Activated CD4-positive, alpha-beta T cell treated with anti-CD3 and anti-CD28 coated beads for 48 hours (primary cell): ENCODE measurements at places on chromosomes 7 and 10.

DNA sequence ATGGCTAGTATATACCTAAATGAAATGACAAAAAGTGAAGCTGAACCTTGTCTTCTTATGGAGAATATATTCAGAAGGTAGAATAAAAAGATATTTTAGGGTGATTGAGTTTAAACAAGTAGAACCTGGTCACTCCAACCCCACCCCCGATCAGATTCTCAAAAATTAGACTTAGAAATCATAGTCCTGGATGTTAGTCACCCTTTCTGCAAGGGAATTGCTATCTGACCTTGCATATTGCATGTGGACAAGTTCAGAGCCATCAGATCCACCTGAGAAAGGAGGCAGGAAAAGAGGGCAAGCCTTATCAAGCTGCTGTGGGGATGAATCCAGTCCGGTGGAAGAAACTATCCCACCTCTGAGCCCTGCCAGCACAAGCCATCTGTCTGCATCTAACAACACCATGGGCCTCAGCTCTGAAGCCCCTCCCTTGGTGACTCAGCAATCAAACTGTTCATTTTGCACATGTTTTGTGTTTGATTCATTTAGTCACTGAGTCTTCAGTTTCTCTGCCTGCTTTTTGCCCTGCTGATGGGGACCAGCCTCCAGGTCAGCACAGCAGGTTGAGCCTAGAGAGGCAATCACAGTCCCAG is 727.3 kb downstream of the AUTS2 start:
- DNase-seq, result no peak

DNA sequence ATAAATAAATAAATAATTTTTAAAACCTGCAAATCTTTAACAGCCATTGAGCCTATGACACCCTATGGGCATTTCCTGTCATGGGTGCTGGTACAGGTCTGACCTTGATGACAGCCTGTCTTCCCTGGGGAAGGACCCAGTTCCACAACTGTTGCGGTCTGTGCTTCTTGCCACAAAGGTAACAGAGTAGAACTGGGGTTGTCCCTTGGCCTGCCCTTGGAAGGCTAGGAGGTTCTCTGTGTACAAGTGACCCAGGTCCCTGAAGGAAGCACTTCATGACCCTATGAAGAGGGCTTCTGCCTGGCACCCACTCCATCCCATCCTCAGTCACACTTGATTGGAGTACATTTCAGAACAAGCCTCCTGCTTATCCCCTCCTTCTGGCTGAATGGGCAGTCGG is 66.9 kb downstream of the OGDH start:
- DNase-seq, result no peak

DNA sequence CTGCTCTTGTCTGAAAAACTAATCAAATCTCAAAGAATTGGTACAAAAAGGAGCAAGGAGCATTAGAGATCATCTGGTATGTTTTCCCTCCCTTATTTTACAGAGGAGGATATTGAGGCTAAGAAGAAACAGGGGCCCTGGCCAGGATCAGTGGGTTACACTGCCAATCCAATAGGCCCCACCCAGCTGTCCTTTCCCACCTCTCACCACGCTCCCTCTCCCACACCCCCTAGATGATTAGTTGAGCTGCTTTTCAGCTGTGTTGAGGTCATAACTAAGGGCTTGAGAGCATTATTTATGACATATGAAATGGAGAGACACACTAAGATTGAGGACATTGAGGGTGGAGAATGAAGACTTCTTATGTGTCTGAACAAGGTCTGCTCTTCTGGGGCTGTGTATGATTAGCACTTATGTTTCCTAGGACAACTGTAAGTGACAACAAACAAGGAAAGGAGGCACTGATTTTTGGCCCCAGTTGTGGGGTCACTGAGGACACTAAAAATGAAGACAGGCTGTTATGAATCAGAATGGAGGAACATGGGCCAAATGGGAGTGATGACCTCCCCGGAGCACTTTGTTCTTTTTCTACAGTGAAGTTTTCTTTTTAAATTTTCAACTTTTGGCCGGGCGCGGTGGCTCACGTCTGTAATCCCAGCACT is 26.5 kb downstream of the VWA2 start:
- no peak for DNase-seq

GRCh38 chr7:22675421-22675820 is 51.6 kb upstream of the IL6 start:
- no peak for DNase-seq

DNA sequence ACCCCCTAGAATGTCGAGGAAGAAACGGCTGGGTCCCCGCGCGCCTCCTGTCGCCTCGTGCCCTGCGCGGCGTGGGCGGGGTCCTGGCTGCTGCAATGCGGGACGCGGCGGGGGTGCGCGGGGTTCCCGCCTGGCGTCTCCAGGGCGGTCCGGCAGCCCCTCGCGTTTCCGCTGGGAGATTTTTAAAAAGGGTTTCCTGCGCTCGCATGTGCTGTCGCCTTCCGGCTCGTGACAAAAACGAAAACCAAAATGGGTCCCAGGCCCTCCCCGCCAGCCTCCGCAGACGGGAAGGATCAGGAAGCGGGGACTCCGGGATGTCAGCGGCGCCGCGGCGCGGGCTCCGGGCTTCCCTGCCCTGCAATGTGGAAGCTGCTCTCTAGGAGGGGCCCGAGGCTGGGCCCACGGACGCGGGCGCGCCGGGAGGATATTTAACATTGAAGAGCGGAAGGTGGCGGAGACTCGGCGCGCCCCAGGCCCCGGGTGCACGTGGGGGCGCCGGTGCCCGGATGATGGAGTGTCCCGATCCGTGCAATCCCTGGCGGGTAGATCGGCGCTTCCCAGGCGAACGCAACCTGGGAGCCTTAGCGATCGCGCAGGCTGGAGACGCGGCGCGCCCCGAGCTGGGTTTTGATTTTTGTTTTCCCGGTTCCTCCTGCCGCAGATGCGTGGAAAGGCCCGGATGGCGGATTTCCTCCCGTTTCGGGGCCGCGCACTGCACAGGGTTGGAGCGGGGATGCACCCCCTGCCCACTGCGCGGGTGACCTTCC is 1.0 kb downstream of the PFKP start:
- DNase-seq, result peak; percentile 82

GRCh38 chr10:7515439-7515838 is 104.6 kb upstream of the SFMBT2 start:
- no peak for DNase-seq

DNA sequence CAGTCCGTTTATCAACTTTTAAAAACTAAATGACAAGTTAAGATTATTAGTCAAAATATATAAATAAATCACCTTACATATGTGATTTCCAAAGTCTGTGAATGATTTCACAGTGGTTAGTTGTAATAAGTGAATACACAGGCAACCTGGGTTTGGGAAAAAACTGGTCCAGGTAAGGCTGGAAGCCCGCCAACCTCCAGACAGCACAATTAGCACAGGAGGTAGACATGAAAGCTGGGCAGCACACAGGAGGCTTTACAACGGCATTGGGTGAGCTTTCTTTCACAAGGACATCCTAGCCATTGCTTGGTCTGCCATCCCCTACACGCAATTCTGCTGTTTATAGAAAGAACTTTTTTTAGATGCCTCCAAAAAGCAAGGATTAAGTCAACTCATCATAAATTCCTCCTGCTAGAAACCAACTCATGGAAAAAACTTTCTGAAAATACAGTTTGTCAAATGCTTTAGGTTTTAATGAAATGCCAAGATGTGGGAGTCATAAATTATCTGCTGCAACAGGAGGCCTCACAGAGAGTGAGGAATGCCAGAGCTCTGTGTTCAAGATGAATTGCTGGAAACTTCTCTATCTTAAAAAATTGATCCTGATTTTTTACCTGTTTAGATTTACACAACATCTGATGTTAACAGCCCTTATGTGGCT is 346.8 kb upstream of the NFE2L3 start:
- DNase-seq, result no peak

DNA sequence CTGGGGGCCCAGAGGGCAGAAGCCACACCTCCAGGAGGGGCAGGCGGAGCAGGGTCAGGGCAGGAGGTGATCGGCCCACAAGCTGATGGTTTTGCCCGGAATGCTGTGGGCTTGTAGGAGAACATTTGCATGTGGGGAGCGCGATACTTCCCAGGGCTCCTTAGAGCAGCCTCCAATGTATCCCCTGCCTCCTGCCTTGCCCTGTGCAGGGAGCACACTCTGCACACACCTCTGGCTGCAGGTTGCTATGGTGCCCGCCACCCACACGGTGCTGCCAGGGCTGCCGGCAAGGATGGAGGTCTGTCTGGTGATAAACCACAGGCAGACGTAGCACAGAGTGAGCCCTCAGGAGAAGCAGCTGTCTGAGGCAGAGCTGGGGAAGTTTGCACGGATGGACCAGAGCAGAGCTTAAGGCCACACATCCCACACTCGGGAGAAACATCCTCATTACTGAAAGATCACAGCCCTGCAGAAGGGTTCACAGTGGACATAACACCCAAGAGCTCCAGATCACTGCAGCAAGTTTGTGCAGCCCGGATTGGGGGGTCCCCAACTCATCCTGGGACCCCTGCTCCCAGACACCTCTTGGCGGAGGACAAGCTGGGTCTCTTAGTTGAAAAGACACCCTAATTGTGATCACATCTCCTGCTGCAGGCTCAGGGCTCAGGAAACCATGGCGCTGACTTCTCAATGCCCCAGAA is 41.8 kb downstream of the VIPR2 start:
- DNase-seq, result no peak

DNA sequence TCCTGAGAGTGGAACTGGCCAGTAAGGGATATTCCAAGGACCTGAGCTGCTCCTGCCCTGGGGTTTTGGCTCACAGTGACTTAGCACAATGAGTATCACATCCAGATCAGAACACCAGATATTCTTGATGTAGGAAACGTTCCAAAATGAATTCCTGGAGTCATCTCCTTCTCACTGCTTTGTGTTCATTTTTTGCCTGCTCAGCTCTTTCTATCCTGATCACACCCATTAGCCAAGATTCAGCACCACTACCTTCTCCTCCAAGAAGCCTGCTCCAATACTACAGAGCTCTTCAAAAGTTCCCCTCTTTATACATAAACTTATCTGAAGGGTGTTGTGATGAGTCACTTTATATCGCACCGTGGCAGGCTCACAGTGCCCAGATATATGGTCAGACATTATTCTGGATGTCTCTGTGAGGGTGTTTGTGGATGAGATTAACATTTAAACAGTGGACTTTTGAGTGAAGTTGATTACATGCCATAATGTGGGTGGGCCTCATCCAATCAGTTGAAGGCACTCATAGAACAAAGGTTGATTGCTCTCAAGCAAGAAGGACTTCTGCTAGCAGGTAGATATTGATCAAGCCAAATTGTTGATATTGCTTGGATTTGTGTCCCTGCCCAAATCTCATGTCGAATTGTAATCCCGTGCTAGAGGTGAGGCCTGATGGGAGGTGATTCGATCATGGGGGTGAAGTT is 1155.2 kb upstream of the AUTS2 start:
- DNase-seq, result no peak

GRCh38 chr7:16367115-16367514 is 54.2 kb downstream of the CRPPA start:
- no peak for DNase-seq

- DNase-seq, result peak; percentile 8
Measured at GRCh38 chr7:156096771-156097538, 284.7 kb upstream of the SHH start.

GRCh38 chr10:62456611-62457101 is 82.5 kb downstream of the ZNF365 start:
- DNase-seq, result no peak

GRCh38 chr7:103702454-103702853 is 256.4 kb upstream of the SLC26A5 start:
- no peak for DNase-seq

- DNase-seq, result no peak
Measured at GRCh38 chr7:38280000-38280399, 6.6 kb upstream of the TARP start.
